Germinal center (tissue), 1 donor: ENCODE measurements at places on chromosomes 12 and 14.

- DNase-seq = no peak
Measured at GRCh38 chr14:91244501-91244901, at the start of gene GPR68. Gene GPR68, minus strand, starts transcription at chr14:91244704. Its CDS starts 9,654 bp downstream, at chr14:91235050.

DNA sequence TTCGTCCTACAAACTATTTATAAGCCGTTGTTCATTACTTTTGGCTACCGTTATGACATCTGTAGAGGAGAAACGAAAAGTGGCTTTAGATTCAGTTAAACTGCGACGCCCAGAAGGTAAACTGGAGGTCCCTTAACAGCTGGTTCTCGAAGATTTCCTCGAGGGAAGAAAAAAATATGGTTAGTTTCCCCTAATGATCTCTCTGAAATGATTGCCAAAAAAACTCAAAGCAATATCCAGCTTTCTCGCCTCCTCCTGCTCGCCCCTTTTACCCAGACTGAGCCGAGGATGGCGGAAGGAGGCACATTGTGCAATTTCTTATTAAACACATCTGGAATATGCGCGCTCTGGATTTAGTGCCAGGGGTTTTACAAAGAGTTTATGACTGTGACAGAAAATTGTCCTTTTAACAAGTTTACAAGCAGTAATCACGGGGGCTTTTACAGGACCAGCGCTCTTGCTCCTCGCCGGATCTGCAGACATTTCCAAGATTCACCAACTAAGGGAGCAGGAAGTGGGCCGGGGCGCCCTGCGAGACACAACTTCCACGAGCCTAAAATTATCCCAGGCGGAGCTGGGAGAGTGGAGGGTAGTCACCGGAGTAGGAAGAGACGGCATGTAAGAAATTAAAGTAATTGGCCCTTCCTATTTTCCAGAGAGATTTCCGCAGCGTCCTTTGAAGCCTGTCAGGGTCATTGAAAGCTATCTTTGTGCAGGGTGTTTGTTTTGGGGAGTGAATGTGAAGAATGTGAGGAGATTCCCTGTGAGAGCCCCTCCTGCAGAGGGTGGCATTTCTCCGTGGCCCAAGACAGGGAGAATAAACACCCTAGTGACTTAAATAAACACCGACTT, 5.6 kb downstream of the SIX1 start:
- DNase-seq = no peak

GRCh38 chr14:86902176-86902950, 1090.6 kb downstream of the GALC start:
- DNase-seq = no peak

DNA sequence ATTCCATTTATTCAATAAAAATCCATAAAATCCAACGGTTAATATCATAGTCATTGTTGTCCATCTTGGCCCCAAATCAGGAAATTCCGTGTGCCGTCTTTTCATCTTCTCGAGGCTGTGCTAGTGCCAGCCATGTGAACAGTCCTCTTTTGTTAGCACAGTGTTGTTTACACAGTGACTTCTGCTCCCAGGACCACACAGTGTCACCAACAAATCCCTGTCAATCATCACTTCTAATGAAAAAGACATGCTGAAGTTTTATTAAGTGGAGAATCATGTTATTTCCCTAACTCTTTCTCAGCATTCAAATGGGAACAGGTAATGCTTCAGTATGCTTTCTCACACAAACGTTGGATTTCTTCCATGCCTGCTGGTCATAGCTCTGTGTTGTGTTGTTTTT, 1.9 kb upstream of the SLCO1A2 start:
- DNase-seq = no peak

DNA sequence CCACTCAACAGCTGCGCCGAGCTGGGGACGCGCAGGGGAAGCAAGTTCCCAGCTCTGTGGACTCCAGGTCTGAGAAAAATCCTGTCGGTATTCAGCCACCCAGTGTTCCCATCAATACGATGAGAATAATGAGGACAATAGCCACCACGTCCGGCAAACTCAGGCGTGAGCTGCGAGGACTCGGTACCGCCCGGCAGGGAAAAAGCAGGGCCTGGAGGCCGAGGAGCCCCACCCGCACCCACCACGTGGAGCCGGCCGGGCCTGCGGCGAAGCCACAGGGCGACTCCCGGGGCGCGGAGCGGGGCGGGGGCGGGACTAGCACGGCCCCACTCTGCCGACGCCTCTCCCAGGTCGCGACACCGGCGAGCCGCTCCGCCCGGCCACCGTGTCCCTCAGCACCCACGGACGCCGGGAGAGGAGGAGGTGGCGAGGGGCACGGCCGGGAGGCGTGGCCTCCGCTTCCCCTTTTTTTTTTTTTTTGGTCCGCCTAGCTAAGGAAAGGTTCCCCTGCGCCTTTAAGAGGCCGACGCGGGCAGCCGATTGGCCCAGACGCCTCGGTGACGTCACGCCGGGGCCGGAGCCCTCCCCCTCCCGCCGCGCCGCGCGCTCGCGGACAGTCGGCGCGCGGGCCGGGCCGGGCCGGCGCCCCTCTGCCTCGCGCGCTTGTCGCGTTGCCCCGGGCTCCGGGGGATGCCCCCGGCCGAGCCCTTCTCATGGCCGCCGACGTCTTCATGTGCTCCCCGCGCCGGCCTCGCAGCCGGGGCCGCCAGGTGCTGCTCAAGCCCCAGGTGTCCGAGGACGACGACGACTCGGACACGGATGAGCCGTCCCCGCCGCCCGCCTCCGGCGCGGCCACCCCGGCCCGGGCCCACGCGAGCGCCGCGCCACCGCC, at the start of gene MLXIP:
MLXIP (plus strand) TSS at position 616 of the 892 bp plus-strand sequence; CDS start at position 714, 98 bp downstream.
- DNase-seq = peak; percentile 95

DNA sequence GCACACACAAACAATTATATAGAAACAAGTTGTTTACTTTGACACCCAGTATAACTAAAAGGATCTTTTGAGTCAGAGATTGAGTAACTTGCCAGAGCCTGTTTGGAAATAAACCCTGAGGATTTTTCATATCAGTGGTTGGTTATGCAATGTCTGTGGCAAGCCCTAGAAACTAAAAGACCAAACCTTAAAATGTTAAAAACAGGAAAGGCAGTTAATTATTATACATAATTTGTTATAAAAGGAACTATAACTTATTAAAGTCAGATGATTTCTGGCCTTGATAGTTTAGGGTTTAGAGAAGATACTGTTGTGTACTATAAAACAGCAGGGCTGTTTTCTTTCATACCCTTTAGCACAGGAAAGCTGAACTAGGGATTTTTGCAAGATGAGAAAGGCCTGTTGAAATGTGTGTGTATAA, 44.1 kb downstream of the PSEN1 start:
- DNase-seq = no peak

DNA sequence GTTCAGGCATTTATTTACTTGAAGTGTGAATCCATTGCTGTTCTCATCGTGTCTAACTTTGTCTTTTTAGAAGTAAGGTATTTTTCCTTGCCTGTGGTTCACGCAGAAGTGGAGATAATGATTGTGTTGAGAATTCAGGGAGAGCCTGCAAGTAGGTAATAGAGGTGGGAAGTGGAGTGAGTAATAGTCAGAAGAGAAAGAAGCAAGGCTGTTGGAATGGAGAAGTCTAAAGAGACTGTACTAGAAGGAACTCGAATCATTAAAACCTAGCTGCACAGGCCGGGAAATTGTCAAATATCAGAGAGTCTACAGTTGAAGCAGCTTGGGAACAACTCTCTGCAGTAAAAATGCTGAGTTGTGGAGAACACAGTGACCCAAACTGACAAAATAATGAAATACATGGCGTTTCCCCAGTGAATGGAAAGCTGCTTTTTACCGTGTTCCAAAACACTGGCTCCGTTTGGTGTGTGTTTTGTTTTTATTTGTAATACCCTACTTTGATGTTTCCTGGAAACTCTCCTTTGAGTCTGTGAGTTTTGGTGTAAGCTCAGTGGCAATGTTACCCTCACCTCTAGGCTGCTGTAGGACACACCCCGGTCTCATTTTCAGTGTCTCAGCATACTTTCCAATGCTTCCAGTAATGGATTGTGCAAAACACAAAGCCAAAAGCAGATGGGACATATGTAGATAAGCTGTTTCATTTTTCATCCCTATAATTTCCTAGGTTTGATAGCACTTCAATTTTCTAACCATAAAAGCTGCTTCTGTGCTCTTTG, 146.6 kb downstream of the CRADD start:
- no peak for DNase-seq

DNA sequence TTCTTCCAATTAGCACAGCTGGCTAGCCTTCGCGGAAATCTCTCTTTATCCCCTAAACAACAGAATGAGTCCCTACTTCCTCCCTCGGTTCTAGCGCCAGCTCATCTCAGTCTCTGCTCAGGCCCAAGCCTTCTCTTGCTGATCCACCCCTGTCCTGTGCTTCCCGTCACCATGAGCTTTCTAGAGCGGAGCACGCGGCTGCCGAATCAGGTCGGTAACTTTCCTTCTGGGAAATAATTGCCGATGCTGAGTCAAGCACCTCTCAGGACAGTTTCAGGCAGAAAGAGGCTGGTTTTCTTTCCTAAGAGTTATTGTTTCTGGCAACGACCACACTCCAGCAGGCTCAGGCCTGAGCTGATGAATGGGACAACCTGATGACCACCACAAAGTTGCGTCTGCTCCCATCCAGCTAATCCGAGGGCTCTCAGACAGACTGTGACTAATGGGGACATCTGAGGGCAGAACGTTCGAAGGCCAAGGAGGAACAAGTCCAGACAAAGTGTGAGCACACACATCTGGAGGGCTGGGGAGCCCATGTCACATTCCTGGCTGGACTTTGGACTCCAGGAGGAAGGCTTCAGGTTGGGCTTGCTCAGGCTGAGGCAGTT, 13.6 kb upstream of the GPR68 start:
- no peak for DNase-seq

DNA sequence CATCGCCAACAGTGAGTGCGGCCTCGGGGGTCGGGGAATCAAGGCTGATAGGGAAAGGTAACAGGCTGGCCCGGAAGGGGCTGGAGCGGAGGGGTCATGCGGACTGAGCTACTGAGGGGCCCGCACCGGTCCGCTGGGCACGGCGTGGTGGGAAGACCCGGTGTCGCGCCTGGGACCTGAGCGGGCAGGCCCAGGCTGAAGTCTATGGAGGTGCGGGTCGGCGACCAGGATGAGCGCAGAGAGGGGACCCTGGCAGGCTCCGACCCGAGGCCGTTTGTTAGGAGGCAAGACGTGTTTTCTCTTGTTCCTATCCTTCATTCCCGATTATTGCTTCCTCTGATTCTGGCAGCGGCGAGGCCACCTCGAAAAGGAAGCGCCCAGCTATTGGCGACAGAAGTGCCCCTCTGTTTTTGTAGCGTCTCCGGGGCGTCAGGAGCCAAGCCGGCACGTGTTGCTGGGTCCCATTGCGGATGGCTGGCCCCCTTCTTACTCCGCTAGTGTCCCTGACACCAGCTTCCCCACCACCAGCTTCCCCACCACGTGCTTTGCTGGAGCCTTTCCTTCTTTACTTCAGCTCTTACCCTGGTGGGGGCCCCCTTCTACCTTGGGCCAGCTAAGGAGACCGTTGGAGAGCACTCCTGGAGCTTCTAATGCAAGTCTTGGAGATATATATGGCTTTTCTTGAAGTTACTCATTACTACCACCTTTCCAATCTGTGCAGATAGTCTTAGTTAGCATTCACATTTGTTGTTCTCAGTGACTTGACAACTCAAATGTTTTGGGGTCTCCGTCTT, 653 bp downstream of the PA2G4 start:
- DNase-seq = no peak

- DNase-seq = no peak
Measured at GRCh38 chr14:26621807-26622560, 24.2 kb upstream of the NOVA1 start.

DNA sequence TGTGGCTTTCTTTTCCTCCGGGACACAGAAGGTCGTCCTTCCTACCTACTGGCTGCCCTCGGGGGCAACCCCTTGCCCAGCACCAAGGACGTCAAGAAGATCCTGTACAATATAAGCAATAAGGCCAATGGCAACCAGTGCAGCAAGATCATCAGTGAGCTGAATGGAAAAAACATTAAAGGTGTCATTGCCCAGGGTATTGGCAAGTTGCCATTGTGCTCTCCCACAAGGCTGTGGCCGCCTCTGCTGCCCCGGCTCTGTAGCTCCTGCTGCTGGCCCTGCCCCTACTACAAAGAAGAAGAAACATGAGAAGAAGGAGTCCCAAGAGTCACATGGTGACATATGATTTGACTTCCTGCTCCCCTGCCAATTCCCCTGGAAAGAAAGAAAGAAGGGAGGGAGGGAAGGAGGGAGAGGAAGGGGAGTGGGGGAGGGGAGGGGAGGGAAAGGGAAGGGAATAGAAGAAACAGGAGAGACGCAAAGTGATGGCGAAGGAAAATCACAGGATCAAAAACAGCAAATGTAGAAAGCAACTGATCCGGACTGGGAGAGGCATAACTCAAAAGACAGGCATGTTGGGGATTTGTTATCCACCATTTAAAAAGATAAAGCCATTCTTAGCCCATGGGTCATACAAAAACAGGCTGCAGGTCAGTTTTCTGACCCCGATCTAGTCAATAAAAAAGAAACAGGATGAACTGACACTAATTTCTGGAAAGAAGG, 61.3 kb upstream of the RESF1 start:
- DNase-seq = peak; percentile 31

DNA sequence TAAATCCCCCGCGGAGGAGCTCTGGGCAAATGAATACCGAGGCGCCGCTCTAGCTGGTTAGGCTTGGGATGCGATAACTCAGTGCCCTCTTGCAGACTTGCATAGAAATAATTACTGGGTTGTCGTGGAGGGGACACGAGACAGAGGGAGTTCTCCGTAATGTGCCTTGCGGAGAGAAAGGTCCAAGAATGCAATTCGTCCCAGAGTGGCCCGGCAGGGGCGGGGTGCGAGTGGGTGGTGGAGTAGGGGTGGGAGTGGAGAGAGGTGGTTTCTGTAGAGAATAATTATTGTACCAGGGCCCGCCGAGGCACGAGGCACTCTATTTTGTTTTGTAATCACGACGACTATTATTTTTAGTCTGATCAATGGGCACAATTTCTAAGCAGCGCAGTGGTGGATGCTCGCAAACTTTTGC, 2.5 kb upstream of the TBX5 start:
- no peak for DNase-seq

GRCh38 chr12:28780096-28780495, 369.0 kb upstream of the FAR2 start:
- DNase-seq = no peak

GRCh38 chr12:102512523-102512922, 32.2 kb upstream of the IGF1 start:
- no peak for DNase-seq

DNA sequence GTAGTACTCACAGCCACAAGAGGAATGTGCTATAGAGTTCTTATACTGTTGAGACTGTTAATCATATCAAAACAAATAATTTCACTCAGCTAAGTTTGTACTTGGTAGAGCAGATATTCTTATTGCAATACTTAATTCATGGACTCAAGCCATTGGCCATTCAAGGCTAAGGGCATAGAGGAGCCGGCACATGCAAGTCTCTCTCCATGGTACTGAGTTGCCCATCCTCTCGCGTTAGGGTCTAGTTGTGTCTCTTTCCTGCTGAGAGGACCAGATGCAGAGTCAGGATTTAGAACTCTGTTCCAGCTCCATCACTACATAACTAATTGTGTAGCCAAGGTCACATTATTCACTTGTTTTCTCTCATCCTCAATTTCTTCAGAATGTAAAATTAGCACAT, 14.4 kb upstream of the TUNAR start:
- no peak for DNase-seq
